OCI-LY7 (cell line): ENCODE measurements at places on chromosomes 13 and 19. TPM values are rescaled to one million over a fixed set of nuclear protein-coding genes. Genes with fewer than 3 reads are reported as not detected.

GRCh38 chr13:48006396-48006795 is 5.3 kb upstream of the SUCLA2 start:
- no peak for DNase-seq

PSG1 gene
- total RNA-seq, result not detected in 2 replicates

TUBA3C gene
- total RNA-seq, result not detected in 2 replicates

TYROBP gene
- not detected in 2 replicates for total RNA-seq

SIGLEC5 gene
- total RNA-seq, result not detected in 2 replicates

CDC42EP5 gene
- not detected in 2 replicates for total RNA-seq

DNA sequence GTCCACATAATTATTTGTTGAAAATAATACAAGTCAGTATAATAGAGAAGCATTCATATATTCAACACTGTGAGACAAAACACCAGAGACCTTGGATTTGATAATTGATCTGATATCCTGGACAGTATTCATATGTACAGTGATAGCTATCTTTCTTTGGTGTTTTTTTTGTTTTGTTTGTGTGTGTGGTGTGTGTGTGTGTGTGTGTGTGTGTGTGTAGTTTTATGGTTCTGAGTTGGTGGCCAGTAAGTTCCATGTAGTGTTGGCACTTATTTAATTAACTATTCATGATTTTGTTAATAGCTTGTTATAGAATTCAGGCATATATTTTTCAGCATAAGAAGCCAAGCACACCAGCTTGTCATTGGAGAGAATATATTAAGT is 1.6 kb upstream of the ANGPTL6 start:
- DNase-seq, result no peak

DNA sequence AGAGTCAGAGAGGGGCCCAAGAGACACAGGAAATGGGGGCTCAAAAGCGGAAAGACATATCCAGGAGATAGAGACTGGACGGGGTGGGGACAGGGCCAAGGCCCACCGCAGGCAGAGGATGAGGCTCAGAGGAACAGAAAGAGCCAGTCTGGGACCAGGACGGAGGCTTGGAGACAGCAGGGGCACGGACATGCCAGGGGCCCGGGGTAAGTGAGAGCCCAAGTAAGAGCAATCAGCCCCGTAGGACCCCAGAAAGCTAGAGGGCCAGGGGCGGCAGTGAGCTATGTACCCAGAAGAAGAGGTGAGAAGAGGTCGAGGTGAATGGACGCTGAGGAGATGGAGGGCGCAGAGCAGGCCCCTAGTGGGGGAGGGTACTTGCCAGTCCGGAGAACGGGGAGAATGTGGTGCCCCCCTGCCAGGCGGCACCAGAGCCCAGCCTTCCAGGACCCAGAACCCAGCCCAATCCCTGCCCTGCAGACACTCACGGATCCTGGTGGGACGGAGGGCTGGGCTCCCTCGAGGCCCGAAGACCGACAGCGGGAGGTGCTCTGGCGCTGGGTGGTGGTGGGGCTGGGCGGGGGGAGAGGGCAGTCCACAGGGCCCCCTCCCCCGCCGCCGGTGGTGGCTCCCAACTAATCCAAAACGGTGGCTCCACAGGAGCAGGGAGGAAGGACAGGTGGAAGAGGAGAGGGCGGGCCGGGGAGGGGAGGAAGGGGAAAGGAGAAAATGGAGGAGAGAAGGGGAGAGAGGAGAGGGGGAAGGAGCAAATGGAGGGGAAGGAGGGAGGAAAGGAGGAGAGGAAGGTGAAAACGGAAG is 1.0 kb downstream of the GRIK5 start:
- DNase-seq, result no peak

GRCh38 chr19:41921577-41922576 is 6.4 kb downstream of the ERFL start:
- DNase-seq, result no peak

- DNase-seq, result no peak
These were observed 8.5 kb downstream of the MCF2L start for GRCh38 chr13:112977525-112977924.

METTL21C gene
- not detected in 2 replicates for total RNA-seq

MYH14 gene
- not detected in 2 replicates for total RNA-seq

- DNase-seq, result no peak
These were observed 3.7 kb downstream of the GGACT start for GRCh38 chr13:100584896-100585295.

- peak; percentile 35 for DNase-seq
These were observed 110.2 kb upstream of the DOCK9 start for GRCh38 chr13:99087954-99088491.

TBC1D4 gene
- total RNA-seq, result 21.7 and 22.6 TPM in 2 replicates

GRCh38 chr19:6752256-6753177 is 13.0 kb downstream of the TRIP10 start:
- DNase-seq, result no peak

- no peak for DNase-seq
These were observed 232.1 kb downstream of the DIAPH3 start for GRCh38 chr13:59931621-59932020.

SLC15A1 gene
- not detected in 2 replicates for total RNA-seq

KLF12 gene
- total RNA-seq, result 40.1 and 41.9 TPM in 2 replicates

ELOF1 gene
- total RNA-seq, result 69.0 and 73.2 TPM in 2 replicates

DNA sequence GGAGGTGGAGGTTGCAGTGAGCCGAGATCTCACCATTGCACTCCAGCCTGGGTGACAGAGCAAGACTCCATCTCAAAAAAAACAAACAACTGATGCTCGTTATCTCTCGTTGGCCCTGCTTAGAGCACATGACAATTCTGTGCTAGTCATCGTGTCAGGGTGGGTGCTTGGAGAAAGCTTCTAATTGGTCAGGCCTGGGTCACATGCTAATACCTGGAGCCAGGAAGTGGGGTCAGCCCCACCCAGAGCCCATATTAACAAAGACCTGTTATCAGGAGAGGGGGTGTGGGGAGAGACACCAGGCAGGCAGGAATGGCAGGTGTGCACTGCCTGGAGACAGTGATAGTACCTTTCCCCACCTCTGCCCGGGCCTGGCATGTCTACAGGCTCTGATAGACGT is 84.9 kb downstream of the DPF1 start:
- no peak for DNase-seq

- DNase-seq, result peak; percentile 92
These were observed 109.8 kb upstream of the MLNR start for GRCh38 chr13:49110122-49110912.

DNA sequence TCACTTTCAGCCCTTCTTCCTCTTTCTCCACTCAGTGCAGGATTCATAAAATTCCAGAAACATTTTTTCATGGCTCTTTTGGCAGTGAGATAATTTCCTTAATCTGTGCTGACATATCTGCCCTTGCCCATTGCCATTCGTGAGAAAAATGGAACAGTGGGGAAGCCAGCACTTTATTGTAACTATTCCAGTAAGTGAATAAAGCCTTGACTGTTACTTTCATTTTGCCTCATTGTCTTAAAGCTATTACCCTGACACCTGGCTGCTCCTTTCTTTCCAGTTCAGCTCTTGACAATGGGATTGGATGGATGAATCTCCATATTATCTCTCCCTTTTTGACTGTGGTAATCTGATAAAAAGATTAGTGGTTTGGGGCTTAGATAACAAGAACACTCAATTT is 1068.1 kb upstream of the PCDH20 start:
- DNase-seq, result no peak

- DNase-seq, result no peak
These were observed 4.6 kb downstream of the ATP7B start for GRCh38 chr13:52006523-52007245.

- DNase-seq, result peak; percentile 59
These were observed 690 bp downstream of the KMT2B start for GRCh38 chr19:35718345-35719041.

DNA sequence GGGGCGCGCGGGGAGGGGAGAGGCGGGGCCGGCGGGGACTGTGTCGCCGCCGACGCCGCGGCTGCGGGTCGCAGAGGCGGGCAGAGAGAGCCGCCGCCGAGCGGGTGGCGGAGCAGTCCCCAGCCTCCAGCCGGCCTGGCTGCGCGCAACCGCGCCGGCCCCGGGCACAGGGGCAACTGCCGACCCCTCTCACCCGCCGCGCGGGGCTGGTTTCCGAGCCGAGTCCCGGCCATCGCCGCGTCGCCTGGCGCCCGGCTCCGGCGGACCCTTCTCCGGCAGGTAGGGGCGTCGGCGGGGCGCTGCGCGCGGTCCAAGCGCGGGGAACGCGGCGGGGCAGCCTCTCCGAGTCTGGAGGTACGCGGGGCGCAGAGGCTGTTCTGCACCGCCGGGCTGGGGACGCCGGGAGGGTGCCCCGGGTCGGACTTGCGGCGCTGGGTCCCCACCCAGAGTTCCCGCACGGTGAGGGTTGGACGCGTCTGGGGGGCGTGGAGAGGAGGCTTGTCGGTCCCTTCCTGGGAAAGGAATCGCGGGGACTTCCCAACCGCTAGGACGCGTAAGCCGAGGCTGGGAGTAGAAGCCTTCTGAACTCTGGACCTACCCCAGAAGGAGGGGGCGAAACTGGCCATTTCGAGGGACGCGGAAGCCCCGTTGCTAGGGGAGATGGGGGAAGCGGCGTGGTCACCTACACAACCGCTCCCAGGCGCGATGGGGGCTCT is 133.6 kb upstream of the MYO16 start:
- no peak for DNase-seq

DNA sequence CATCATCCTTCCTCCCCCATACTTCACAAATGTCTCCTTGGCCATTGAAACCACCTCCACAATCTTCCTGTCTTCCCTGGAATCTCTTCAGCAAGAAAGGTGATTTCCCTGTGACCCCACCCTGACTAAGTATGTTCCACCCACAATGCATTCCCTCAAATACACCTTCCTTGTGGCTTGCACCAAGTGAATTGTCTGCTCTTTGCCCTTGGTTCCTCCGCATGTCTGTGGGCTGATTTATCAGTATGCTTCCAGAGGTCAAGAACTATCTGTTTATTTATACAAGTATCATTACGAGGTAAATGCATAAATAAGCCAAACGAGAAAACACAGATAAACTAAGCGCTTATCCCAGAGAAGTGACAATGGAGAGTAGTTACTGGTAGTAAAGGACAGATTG is 45.4 kb upstream of the POMP start:
- no peak for DNase-seq

AP1M2 gene
- not detected in 2 replicates for total RNA-seq

GRCh38 chr13:48560657-48561337 is 27.9 kb upstream of the RCBTB2 start:
- DNase-seq, result no peak

DNA sequence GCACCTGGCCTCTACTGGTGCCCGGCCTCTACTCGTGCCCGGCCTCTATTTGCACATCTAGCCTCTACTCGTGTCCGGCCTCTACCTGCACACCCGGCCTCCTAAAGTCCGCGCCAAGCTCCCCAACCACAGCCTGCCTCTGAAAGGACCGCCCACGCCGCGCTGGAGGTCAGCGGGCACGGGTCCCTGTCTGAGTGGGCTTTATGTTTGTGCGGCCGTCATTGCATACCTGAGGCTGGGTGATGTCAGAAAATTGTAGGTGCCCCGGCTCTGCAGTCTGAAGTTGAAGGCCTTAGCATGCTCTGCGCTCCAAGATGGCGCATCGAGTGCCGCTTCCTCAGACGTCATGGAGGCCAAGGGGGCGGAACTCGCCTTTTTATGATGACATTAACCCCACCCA is 1.1 kb downstream of the ZNF135 start:
- no peak for DNase-seq

DNA sequence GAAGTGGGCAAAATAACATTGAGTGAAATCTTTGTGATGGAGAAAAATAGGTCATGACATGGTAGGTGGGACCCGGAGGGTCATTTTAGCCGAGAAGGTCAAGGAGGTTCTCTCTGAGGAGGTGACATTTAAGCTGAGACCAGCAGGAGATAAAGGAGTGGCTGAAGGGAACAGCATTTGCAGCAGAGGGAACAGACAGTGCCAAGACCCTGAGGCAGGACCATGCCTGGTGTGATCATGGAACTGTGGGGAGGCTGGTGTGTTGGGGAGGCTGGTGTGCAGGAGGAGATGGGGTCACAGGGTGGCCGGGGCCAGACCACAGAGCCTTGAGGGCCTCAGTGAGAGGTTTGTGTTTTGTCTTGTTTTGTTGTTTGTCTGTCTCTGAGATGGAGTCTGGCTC is 59.4 kb upstream of the KLF2 start:
- no peak for DNase-seq

DCT gene
- total RNA-seq, result not detected in 2 replicates

ADGRE3 gene
- not detected in 2 replicates for total RNA-seq

DNA sequence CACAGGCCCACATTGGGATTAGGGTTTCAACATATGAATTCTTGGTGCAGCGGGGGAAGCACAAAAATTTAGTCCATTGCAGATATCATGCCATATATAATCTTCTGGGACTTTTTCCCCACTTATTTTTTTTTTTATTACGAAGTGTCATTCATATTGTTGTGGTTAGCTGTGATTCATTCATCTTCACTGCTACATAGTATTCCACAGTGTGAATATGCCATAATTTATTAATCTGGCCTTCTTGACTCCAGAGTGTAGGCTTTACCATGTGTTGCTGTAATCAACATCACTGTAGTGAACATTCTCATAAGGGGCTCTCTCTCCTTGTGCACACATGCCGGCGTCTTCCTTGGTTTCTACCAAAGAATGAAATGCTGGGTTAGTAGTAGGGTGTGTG is 53.4 kb upstream of the RGCC start:
- no peak for DNase-seq

GRCh38 chr13:45055902-45056648 is 64.2 kb upstream of the GTF2F2 start:
- DNase-seq, result no peak

FGF14 gene
- total RNA-seq, result not detected in 2 replicates

- no peak for DNase-seq
These were observed 3.0 kb downstream of the GADD45GIP1 start for GRCh38 chr19:12953799-12954611.

DNA sequence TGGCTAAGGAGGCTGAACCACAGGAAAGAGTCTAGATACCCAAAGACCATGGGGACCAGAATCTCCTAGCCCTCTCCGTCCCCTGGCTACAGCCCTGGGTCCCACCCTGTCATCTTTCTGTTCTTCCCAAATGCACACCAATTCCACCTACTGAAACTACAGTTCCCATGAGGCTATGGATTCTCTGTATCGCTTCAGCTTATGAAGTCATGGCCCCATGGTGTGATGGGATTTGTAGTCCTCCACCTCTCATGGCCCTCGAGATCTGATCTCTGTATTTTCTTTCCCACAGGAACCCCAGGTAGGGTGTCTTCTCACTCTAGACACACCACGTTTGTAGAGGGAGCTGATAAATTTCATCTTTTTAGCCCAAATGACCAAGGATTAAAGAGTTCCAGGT is 11.8 kb downstream of the PTPRH start:
- peak; percentile 62 for DNase-seq

PSG3 gene
- not detected in 2 replicates for total RNA-seq

DNA sequence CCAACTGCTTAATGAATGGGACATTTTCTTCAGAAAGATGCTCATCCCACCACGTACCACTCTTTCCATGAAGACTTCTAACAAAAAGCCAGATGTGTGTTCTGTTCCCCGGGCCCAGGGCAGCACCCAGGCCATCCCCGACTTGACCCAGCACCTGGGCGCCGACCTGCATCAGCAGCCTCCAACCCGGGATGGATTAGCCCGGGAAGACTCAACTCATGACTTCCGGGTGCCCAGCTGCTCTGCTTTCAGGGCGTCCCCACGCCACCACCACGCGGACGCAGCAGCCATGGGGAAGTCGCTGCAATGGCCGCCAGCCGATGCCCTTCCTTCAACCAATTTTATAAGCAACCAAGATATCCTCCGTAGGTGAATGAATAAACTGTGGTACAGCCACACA is 123.8 kb upstream of the TUBA3C start:
- DNase-seq, result no peak

PABPC3 gene
- 0.39 and 0.49 TPM in 2 replicates for total RNA-seq

- peak; percentile 38 for DNase-seq
These were observed 2.0 kb downstream of the ITPKC start for GRCh38 chr19:40718774-40719391.

CRX gene
- total RNA-seq, result 0.11 TPM in 1 of 2 replicates, not detected in the other
